Bronchial smooth muscle cell (primary cell): ENCODE measurements at places on chromosomes 13 and 19. TPM values are rescaled to one million over a fixed set of nuclear protein-coding genes. Genes with fewer than 3 reads are reported as not detected.

TMEM238 gene
- 0.16 TPM in 1 of 2 replicates, not detected in the other for total RNA-seq

NLRP7 gene
- not detected in 2 replicates for total RNA-seq

SLC6A16 gene
- under 0.01 and 0.09 TPM in 2 replicates for total RNA-seq

PPM1N gene
- total RNA-seq = 5.5 and 7.5 TPM in 2 replicates

WDR87 gene
- total RNA-seq = not detected in 2 replicates

FSD1 gene
- total RNA-seq = 11.3 and 14.9 TPM in 2 replicates

UGGT2 gene
- 27.0 and 41.5 TPM in 2 replicates for total RNA-seq

ZNF699 gene
- total RNA-seq = 5.7 and 6.9 TPM in 2 replicates

FFAR3 gene
- total RNA-seq = not detected in 2 replicates

ACP7 gene
- total RNA-seq = 0.16 and 0.17 TPM in 2 replicates

REXO1 gene
- total RNA-seq = 2.4 and 3.3 TPM in 2 replicates

EML2 gene
- total RNA-seq = 31.2 and 48.1 TPM in 2 replicates

C3 gene
- total RNA-seq = 10.6 and 15.7 TPM in 2 replicates

DHRS12 gene
- total RNA-seq = 2.7 and 6.0 TPM in 2 replicates

ZNF586 gene
- 15.0 and 17.8 TPM in 2 replicates for total RNA-seq

FCAR gene
- total RNA-seq = not detected in 2 replicates

HS6ST3 gene
- under 0.01 TPM in 2 replicates for total RNA-seq

PLA2G4C gene
- total RNA-seq = 3.0 and 31.0 TPM in 2 replicates

SCAF1 gene
- total RNA-seq = 6.7 and 9.0 TPM in 2 replicates

FREM2 gene
- under 0.01 TPM in 1 of 2 replicates, not detected in the other for total RNA-seq

SLC25A41 gene
- total RNA-seq = 0.17 TPM in 1 of 2 replicates, not detected in the other

OR7D2 gene
- not detected in 2 replicates for total RNA-seq
